GM03348 (cell line): ENCODE measurements at places on chromosomes 12 and 14.
A peak's percentile ranks its signal among the peaks of the same experiment; 100 is the strongest.

DNA sequence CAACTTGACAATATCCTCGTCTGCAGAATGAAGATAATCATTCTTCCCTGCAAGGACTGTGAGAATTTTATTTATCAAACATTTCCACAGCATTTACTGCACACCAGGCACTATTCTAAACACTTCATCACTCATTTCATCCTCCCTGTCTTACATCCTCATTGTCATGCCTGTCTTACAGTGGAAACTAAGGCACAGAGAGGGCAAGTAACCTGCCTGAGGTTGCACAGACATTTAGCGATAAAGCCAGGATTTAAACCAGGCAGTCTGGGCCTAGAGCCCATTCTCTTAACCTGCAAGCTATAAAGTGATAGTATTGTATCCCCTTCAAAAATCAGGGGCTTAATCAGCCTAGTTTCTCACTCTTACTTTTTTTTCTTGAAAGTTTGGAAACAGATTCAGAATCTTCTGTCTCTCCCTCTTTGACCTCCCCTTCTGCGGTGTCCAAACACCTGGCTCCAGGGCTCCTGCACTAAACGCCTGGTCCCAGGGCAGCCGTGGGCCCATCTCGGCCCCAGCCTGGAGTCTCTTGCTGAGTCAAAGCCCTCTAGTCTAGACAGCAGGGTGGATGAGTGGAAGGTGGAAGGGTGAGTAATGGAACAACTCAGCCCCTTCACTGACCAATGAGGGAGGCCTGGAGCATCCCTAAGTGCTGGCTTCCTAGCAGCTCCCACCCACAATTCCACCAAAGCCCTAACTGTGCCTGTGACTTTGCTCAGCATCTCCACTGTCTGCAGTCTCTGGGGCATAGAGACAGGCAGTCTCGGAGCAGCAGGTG, 12.5 kb downstream of the ISM2 start:
- DNase-seq: peak; percentile 86

- peak; percentile 34 for DNase-seq
These were observed 931.4 kb downstream of the DIO2 start for GRCh38 chr14:79279645-79280597.

GRCh38 chr12:116959198-116959460, 48.4 kb downstream of the FBXW8 start:
- no peak for DNase-seq

DNA sequence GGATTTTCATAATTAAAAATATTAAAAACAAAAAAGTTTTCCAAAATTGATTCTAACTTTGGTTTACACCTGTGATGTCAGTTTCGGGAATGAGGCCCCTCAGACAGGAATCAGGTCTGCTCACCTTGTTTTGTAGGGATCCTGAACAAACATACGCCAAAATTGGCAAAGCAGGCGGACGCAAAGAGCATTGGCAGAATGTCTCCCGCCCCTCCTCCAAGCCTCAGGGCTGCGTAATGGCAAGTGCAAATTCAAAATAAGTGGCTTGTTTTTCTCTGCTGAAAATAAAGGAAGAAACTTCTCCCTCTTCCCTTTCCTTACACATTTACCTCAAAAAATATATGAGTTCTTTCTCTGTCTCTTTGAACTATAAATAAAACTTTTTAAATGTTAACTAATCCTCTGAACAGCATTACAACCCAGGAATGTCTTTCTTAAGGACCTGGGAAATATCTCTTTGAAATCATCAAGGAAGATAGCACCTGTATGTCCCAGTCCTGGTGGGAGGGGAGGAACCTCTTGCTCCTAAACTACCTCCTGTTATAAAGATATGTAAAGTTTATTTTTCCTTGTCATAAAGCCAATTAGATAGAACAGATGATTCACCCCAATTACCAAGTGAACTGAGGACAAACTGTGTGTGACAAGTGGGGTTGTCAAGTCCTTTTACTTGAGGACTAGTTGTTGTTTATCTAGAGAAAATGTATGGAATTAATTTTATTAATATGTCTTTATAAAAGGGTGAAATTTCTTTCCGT, 16.5 kb downstream of the OR6J1 start:
- no peak for DNase-seq

DNA sequence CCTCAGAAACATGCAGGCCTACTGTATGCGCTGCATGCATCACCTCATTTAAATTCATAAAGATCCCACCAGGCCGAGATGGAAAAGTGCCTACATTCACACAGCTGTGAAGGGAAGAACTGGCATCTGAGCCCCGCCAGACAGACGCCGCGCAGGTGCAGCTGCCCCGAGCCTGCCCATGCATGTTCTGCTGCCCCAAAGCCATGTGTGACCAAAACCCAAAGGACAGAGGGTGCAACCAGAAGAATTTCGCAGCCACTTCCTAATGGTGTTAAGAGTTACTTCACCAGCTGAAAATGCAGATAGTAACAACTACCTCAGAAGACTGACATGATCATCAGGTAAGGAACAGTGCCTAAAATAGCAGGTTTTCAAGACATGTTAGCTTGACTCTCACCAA, 13.5 kb upstream of the KRT8 start:
- no peak for DNase-seq

- DNase-seq: peak; percentile 67
These were observed 9.1 kb upstream of the NEMF start for GRCh38 chr14:49861699-49862088.

DNA sequence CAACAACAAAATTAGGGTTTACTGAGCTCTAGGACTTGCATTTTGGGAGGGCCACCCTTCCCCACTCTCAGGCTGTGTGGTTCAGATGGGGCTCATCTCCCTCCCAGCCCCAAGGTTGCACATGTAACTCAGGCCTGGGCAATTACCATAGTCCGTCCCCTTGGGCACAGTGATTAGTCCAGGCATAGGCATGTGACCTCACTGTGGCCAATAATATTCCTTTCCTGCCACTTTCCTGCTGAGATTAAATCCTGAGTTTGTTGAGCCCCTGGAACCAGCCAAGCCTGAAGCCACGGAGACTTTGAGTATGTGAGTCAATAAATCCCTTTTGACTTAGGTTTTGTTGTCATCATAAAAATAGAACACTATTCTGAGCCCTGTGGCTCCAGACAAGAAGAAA, 113.0 kb downstream of the AACS start:
- no peak for DNase-seq

GRCh38 chr12:95653771-95654546, 102.7 kb upstream of the USP44 start:
- peak; percentile 51 for DNase-seq

GRCh38 chr12:2804393-2805142, 7.9 kb upstream of the ITFG2 start:
- DNase-seq: peak; percentile 71

DNA sequence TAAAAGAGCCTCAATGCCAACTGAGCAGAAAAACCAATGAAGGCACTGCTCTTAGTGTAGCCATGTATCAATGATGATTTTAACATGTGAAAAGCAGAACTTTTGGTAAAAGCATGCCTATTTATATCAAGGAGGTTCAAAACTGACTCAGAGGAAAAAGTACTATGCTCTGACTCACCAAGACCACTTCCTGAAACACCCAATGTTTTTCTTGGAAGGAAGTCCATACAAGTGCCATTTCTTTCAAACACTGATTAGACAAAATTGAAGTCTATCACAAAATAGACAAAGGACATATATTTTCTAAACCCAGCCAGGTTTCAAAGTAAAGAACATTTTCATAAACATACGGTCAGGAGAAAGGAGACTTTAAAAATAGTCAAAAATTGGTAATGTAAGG, 88.6 kb downstream of the EPS8 start:
- peak; percentile 69 for DNase-seq

DNA sequence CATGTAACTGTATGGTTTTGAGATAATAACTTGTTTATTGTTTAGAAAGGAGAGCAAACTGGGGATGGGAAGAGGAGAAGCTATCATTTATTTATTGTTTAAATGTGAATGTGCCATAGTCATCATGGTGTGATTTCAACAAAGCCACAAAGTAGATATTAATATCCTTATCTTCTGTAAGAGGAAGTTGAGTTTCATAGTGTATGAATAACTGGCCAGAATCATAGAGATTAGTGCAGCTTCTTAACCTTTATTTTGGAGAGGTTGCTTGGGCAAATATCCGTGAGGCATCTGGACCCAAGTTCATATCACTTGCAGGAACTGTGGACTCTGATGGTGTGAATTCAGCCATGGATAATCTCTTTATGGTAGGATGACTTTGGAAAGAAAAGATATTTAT, 26.8 kb upstream of the LYZ start:
- DNase-seq: no peak

DNA sequence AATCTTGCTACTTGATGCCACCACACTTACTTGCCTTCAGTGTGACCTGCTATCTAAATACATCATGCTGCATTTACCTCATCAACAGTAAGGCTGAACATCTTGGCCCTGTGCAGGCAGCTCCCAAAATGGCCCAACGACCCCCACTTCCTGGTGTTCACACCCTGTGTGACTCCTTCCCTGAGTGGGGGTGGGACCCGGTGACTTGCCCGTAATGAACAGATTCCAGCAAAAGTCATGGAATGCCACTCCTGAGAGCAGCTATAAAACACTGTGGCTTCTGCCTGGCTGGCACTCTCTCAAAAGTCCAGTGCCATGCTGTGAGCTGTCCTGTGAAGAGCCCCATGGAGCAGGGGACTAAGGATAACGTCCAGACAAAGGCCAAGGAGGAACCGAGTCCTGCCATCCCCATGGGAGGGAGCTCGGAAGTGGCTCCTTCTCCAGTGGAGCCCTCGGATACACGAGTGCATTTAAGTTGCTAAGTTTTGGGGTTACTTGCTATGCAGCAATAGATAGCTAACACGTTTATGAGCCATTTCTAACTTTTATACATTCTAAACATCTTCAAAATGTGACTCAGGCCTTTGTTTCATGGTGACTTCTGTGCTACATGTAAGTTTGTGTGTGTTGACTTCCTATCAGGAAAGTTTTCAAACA, 33.0 kb downstream of the P2RX2 start:
- no peak for DNase-seq

DNA sequence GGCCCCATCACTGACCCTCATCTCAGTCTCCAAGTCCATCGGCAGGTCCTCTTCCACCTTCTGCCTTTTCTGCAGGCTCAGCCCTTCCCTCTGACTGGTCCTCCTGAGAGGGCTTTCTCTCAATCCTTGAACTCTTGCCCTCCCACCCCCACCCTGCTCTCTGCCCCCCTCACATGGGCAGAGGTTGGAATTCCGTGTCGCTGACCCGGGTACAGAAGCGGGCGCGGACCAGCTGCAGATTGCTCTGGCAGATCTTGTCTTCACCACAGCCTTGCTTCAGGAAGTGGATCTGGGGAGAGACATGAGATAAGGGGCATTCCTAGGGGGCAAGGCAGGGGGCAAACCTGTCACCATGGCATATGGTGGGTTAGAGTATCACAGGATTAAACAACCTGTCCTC, 12.4 kb downstream of the ITGA7 start:
- DNase-seq: no peak

DNA sequence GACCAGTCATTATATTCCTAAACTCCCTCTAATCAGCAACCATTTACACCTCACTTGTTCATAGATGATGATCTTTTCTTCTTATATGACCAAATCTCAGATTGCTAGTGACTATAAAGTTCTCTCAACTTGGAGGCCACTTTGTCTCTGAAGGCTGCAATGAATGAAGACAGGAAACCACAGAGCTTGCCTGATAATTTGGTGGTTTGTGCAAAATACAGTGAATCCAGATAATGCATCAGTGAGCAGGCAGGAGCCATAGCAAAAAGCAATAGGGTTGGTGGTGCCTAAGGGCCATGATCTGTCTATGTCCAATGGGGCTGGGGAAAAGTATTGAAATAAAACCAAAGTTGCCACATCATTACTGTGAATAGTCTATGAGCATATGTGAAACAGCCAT, 123.8 kb upstream of the LRFN5 start:
- DNase-seq: no peak

DNA sequence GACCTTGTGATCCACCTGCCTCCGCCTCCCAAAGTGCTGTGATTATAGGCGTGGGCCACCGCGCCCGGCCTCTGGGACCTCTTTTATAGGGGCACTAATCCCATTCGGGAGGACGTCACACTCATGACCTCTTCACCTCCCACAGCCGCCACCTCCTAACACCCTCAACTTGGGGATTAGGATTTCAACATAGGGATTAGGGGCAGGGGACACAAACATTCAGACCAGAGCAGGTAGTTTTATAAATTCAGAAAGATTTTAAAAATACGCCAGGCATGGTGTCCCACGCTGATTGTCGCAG, 49.4 kb downstream of the TPCN1 start:
- no peak for DNase-seq

GRCh38 chr12:90836689-90837088, 118.3 kb downstream of the CCER1 start:
- DNase-seq: no peak

DNA sequence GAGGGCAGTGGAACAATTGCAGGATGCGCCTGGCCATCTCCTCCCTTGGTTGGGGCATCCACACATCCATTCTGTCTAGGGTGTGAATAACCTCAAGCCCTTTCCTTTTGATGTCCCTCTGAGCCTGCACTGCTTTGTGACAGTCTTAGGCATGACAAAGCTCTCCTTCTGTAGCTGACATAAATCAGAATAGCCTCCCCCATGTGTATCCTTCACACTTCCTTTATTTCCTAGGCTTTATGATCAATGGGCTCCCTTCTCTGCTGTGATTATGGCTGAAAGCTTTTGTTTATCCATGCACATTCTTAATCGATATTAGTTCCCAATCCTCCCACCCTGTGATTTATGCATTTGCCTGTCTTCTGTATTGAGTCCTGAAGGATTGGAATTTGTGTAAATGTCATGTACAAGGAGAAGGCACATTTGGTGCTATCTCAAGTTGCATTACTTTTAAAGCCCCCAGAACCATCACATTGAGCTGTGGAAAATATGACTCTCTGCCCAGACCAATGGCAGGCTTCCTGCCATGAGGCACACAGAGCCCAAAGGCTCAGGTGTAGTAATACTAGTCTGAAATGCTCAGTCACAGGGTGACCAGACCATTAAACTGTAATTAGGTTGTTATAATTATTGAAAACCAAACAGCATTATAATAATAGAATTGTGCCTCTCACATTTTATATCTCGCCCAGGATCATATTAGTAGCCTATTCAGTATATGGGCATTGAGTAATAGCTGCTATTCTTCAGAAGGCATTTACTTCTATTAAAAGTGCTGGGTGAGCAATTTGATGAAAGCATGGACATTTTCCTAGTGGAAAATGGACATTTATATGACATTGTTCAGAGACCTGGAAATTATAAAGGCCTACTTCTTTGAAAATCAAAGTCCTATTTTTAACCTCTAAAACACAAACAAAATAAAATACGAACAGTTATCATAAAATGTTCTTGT, 14.0 kb downstream of the EMP1 start:
- no peak for DNase-seq

GRCh38 chr14:71441126-71441525, 491.1 kb upstream of the RGS6 start:
- DNase-seq: no peak

GRCh38 chr12:106197906-106198623, 49.8 kb downstream of the CKAP4 start:
- peak; percentile 68 for DNase-seq

DNA sequence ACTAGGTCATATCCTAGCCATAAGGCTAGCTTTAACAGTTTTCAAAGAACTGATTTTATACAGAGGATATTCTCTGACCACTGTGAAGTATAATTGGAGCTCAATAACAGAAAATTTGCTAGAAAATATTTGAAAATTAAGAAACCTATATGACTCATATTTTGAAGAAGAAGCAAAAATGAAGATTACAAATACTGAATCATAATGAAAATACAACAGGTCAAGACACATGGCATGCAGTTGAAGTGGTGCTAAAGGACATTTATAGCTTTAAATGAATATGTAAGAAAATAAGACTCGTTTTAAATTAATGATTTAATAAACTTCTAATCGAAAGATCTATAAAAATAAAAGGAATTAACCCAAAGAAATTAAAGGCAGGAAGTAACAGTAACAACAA, 1234.6 kb downstream of the SLC16A7 start:
- no peak for DNase-seq
